Amygdala (tissue), 56 donors: ENCODE measurements at places on chromosomes 5 and 9.

DNA sequence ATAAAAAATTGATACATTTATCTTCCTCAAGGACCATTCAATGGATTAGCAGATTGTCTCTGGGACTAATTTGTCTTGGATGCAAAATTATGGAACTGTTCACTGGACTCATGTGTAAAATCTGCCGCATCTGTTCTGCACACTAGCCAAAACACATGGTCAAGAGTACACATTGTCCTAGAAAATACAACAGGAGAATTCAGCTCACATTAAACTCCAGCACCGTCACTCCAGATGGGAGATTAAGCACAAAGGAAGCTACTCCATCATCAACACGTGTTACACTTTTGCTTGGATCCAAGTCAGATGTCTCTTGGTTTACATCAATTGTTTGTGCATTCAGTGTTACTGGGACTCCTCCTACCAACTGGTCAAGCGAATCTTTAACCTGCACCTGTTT, 28.8 kb downstream of the C5 start:
- DNase-seq = no peak

DNA sequence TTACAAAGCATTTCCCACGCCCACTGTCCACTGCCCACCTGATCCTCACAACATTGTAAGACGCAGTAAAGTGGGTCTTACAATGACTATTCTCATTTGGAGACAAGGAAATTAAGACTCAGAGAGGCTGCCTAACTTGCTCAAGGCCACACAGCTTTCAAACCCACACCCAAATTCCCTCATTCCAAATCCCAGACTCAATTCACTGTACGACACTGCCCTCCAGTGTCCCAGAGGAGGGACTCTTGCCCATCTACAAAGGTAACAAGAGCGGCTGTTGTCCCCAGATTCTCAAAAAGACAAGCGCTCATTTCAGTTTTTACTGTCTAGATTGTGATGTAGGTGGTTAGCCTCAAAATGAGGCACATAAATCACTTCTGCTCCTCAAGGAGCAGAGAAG, 184.6 kb downstream of the ACTL7B start:
- DNase-seq = no peak

GRCh38 chr9:71928806-71929205, 17.4 kb downstream of the C9orf85 start:
- no peak for DNase-seq

DNA sequence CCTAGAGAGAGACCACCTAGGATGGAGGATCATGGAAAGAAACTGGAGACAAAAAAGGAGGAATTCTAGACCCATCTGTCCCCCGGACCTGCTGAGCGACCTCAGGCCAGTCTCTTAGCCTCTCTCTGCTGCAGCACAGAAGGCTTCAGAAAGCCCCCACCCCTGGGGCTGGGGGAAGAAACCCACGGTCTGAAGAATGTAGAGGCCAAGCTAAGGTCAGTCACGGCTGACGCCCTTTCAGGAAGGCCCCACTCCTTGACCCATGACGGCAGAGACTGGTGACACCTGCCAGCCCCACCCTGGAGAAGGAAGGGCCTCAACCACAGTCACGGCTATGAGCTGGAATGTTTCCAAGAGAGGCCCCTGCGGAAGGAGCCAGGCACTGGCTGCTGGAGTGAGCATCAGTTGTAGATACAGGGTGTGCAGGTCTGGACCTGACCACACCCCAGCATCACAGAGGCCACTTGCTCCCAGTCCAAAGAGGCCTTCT, 120.5 kb upstream of the BOD1 start:
- DNase-seq = no peak

GRCh38 chr5:35826554-35826953, 30.1 kb upstream of the IL7R start:
- no peak for DNase-seq

GRCh38 chr5:107063511-107063910, 607.2 kb downstream of the EFNA5 start:
- no peak for DNase-seq

- DNase-seq = no peak
These were observed 38.7 kb upstream of the SLC36A1 start for GRCh38 chr5:151408591-151409230.

DNA sequence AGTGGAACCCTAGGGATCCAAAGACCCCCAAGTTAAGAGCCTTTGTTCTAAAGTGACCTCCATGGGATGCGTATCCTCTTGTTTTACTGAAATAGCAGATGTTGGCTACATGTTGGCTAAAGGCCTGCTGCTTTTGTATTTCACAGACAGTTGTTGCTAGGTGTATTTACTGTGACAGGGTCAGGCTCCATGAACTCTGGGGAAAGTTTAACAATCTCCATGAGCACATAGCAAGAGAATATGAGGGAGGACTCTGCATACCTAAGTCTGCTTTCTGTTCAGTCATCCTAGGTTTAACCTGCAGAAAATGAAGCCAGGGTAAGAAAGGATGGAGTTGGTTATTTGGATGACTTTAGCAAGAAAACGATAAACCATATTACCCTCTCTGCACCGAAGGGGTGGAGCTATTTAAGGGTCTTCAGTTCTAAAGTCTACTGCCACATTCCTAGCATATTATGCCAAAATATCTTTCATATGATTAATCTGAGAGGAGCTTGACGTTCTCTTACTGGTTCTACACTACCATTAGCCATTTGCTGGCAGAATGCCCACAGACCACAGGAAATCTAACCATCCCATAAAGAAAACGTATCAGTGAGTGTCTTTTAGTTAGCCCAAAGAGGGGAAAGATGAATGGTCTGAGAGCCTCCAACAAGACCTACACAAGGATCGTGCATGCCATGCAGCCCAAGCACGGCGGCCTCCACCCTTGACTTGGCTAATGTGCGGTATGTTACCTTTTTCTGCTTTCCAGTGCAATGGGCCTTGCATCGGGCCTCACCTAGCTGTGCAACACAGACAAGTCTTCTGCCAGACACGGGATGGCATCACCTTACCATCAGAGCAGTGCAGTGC, 127.8 kb downstream of the SAXO1 start:
- DNase-seq = no peak

DNA sequence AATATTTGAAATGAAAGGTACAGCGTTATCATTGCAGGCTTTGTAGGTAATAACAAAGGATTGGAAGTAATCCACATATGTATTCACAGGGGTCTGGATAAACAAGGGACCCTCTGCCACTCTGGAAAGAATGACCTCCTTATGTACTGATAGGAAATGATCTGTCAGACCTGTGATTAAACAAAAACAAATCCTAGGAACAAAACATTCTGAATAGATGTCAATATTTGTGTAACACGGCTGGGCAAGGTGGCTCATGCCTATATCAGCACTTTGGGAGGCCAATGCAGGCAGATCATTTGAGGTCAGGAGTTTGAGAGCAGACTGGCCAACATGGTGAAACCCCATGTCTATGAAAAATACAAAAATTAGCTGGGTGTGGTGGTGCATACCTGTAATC, 42.3 kb downstream of the NSUN2 start:
- DNase-seq = no peak

DNA sequence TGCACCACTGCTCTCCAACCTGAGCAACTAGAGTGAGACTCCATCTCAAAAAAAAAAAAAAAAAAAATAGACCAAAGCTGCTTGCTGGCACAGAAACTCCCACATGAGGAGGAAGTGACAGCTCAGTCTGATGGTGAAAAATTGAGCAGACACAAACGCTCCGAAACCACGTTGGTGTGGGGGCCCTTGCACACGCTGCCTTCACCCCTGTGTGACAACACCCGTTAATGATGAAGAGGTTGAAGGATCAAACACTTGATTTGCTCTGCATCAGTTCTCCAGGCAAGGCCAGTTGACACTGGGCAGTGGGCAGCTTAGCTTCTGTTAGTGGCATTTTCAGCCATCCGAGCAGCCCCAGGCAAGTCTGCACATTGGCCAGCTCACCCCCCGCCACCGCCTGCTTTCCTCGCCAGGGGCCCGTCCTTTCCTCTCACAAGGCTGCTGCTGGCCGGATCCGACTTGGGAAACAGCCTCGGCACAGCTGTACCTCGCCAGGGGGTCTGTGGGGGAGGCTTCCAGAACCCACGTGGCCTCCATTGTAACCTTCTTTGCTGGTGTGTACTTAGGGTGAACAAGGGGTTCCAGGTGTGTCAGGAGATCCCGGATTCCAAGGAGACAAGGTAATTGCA, 79.8 kb downstream of the COL27A1 start:
- no peak for DNase-seq

GRCh38 chr5:181198905-181199519, 6.0 kb downstream of the TRIM7 start:
- no peak for DNase-seq

DNA sequence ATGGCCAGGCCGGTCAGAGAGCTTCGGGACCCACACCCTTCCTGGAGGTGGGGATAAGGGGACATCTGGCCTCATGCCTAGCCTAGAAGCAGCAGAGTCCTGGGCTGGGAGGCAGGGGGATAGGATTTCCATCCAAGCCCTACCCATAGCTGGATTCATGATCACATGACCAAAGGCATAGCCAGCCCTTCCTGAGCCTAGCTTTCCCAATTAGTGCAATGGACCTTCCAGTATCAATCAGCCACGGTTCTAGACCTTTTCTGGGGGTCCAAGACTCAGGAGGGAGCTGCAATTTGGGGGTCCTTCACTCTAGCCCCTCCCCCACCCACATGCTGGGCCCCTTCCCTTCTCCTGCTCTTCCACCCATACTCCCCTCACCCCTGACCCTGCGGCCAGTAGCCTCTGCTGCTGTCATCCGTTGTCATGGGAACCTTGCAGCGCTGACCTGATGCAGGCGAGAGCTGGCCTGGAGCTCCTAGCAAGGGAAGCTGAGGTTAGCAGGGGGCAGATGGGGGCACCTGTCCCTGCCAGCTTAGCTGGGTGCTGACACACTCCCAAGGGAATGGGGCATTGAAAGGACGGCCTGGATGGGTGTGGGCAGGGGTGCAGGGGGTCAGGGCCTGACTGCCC, 44.6 kb downstream of the CXXC5 start:
- DNase-seq = no peak

DNA sequence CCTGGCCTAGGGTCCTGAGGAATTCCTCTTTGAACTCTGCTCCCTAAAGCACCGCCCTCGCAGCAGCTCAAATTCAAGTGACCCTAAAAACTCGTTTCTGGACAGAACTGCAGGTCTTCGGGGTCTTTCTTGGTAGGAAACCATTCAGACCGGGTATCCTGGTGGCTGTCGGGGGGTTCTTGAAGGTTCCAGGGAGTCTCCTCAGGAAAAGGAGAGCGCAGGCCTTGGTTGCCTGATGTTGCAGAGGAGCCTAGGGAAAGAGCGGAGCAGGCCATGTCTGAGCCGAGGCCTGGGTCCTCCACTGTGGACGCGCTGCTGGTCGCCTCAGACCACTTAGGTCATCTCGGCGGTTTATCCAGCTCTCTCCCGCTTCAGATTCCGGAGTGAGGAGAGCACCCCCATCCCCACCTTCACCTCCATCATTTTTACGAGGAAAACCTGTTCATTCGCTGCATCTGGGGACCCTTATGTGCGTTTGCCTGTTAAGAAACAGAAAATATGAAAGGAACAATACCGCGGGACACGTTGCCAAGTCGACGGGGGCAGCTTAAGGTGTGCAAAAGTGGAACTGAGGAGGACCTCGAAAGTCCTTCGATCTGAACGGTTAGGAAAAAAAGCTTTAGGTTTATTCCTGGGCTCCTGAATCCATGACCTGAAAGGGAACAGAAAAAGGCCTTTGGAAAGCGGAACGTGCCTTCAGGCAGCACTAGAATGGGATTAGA, 299.4 kb downstream of the PARP8 start:
- no peak for DNase-seq

DNA sequence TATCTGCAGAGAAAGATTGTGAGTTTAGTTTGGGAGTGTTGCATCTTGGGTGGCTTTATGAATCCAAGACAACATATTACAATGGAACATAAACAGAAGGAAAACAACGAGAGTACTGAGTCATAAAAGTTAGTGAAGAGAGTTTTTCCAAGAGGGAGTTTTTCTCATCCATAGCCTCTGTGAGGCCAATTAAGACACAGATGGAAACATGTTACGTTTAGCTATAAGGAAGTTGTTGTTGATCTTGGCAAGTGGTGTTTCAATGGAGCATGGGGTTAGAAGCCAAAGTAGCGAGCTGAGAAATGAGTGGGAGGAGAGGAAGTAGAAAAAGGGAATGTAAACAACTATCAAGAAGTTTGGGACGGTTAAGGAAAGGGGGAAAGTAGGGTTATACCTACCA, 53.3 kb upstream of the SPATA31D4 start:
- no peak for DNase-seq

- no peak for DNase-seq
These were observed 23.7 kb upstream of the ADAMTS2 start for GRCh38 chr5:179368806-179369529.

- DNase-seq = no peak
These were observed 187.9 kb downstream of the MAN2A1 start for GRCh38 chr5:109877670-109878045.

- no peak for DNase-seq
These were observed 28.5 kb downstream of the KCNV2 start for GRCh38 chr9:2745560-2746380.

DNA sequence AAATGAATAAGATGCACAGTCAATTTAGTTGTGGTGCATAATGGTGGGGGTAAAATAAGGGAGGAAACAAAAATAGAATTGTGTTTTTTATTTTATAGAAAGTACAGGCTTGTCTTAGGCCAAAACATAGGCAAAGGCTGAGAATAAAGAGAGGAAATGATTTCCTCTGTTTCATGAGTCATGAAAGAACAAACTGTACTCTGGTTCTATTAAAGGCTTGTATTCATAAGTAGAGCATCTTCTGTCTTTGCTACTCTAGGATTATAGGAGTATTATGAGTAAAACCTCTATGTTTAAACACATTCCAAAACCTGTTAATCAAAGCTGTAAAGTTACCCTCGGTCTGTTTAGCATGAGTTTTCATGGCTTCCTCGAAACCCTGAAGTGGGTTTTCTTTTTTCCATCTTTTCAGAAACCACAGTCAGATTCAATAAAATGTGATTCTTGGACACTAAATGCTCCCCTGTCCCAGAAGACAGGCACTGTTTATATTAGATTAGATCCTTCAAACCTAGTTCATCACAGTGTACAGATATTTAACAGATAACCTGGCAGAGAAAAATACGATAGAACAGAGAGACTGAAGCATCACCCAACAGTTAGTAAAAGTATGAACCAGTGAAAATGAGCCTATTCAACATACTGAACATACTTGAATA, 473.9 kb upstream of the CYLC2 start:
- DNase-seq = no peak

GRCh38 chr5:102795526-102795925, 40.4 kb downstream of the PAM start:
- DNase-seq = no peak

- DNase-seq = no peak
These were observed at the start of gene FOXD1 for GRCh38 chr5:73448463-73449136. Gene FOXD1, minus strand, starts transcription at chr5:73448777. Its CDS starts 415 bp downstream, at chr5:73448362.

DNA sequence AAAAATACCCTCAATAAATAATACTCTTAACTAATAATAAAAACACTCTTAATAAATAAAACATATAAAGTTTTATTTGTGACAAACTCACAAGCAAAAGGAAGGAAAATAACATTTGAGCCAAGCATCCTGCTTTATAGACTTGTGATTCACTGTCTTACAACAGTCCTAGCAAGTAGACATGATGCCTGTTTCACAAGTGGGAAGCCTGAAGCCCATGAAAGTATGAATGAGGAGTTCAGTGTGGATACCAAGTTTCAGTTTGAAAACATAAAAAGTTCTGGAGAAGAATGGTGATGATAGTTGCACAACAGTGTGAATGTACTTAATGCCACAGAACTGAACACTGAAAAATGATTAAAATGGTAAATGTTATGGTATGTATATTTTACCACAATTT, 10.9 kb downstream of the HABP4 start:
- DNase-seq = no peak
